ENCODE measurements at places on chromosomes 1 and 21.

- DNase-seq, result no peak
- no peak overlapping the region for H3K27ac ChIP-seq
- no peak overlapping the region for H3K4me3 ChIP-seq
- no peaks in the 10 kb centered on the region for H3K4me1 ChIP-seq
These were observed 4.1 kb upstream of the NPPB start for GRCh38 chr1:11862890-11863289.

- no peaks in the 10 kb centered on the region for H3K4me1 ChIP-seq
- no peaks in the 10 kb centered on the region for H3K36me3 ChIP-seq
- no peaks in the 10 kb centered on the region for H3K27me3 ChIP-seq
These were observed 68.2 kb upstream of the PARP1 start for GRCh38 chr1:226476066-226476465.

DNA sequence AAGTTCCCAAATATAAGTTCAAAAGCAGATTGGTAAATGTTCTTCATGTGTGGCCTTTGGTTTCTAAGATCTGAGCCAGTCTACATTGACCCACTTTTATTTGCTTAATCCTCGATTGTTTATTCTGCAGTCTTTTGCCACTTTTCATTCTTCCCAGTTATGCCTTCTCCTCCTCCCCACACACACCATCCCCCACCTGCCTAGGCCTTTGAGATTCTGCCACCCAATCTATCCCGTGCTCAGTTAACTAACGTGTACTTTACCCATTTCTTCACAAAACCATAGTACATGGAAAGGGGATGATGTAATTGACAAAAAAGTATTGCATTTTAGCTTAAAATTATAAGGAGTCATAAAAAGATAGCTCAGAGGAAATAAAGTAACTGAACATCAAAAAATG lies 3.7 kb downstream of the CFH start:
- peaks cover 11% of the 10 kb centered on the region for H3K4me1 ChIP-seq
- no peak for DNase-seq
- no peak overlapping the region for H3K4me3 ChIP-seq
- no peak overlapping the region for H3K27ac ChIP-seq
- H3K36me3 ChIP-seq, result no peaks in the 10 kb centered on the region
- H3K27me3 ChIP-seq, result no peaks in the 10 kb centered on the region

- no peak for DNase-seq
- no peaks in the 10 kb centered on the region for H3K4me1 ChIP-seq
- H3K27me3 ChIP-seq, result no peaks in the 10 kb centered on the region
These were observed 2.3 kb upstream of the SLC25A34 start for GRCh38 chr1:15733726-15734226.

DNA sequence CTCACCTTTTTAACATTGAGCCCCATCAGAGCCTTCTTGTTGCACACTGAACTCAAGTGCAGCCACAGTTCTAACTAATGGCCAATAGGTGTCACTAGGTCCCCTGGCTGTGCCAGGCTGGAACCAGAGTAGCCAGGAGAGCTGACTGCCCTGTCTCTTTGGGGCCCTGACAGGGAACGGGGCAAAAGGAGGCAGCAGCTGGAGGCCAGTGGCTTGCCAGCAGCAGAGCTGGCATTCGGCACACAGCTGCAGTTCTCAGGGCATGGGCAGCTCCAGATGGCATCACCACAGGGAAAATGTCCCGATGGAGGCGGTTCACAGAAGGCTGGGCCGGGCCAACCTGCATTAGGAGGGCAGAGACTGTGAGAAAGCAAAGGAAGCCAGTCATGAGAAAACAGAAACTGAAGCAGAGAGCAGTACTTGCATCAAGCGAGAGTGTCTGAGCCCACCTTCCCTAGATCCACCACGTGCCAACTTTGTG lies 188.6 kb downstream of the FCRL5 start:
- no peaks in the 10 kb centered on the region for H3K27me3 ChIP-seq
- peak overlapping the region; percentile 62 for H3K27ac ChIP-seq
- no peaks in the 10 kb centered on the region for H3K36me3 ChIP-seq

Data from MM.1S (cell line).